ENCODE measurements at places on chromosomes 7 and 10. TPM values are rescaled to one million over a fixed set of nuclear protein-coding genes. Genes with fewer than 3 reads are reported as not detected.
A peak's percentile ranks its signal among the peaks of the same experiment; 100 is the strongest.

NUTM2A gene
- total RNA-seq, result 0.38 TPM

ZNF503 gene
- total RNA-seq, result 0.35 TPM

FAM25G gene
- not detected for total RNA-seq

HEPACAM2 gene
- total RNA-seq, result not detected

GRCh38 chr7:47737601-47738000 lies 155.7 kb upstream of the TNS3 start:
- DNase-seq, result no peak

DNA sequence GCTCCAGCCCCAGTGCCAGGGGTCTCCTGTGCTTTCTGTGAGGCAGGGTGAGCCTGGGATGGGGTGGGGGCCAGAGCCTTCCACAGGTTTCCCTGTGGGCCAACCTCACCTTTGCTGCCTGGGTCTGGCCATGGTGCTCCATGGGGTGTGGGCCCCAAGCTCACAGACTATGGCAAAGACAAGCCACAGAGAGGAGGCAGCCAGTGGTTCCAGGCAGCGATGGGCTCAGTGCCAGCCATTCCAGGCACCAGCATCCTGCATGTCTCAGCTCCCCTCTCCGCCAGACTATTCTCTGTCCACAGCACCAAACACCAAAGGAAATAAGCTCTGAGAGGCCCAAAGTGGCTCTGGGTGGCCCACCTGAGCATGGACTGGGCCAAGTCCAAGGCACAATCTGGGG lies 133.5 kb downstream of the PTPN20 start:
- no peak for DNase-seq

DNA sequence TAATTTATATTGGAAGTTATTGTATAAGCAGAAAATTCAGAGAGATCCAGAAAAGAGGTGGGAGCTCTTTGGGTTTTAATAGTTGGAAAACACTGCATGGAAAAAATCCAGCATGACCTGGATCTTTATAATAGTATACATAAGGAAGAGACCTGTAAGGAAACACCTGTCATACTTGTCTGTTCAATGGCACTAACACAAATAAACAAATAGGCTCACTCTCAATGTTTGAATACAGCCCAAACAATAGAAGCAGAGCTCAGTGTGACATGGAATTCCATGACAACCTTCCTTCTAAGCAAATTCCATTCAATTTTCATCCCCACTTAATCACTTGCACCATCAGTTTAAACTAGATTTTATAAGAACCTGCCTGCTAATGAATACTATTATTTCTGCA lies 31.7 kb downstream of the CISD1 start:
- no peak for DNase-seq

DNA sequence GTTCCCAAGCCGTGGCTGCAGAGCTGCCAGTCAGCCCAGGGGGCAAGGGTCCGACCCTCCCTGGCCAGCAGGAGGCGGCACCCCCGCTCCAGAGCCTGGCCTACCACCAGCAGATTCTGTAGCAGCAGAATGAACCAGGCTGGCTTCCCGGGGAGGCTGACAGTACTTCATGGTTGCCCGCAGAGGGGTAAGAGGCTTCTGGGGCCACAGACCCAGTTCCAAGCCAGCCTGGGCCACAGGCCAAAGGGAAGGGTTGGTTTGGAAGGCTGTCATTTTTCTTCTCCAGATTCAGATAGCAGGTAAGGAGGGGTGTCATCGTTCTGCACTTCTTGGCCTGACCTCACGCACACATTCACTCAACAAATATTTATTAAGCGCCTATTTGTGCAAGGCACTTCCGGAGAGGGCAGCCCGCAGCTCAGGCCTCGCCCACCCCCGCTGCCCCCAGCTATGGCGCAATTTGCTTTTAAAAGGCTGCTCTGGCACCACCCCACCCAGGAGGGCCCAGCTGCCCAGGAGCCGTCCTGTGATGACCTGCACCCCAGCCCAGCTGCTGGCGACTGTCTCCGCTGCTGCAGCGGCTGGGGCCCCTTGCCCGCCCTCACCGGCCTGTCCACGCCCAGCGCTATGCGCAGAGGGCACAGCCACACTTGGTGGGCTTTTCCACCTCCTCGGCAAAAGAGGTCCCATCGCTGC lies 168.5 kb downstream of the LCOR start:
- peak; percentile 31 for DNase-seq

GRCh38 chr10:31771331-31771831 lies 157.2 kb downstream of the ARHGAP12 start:
- DNase-seq, result no peak

DNA sequence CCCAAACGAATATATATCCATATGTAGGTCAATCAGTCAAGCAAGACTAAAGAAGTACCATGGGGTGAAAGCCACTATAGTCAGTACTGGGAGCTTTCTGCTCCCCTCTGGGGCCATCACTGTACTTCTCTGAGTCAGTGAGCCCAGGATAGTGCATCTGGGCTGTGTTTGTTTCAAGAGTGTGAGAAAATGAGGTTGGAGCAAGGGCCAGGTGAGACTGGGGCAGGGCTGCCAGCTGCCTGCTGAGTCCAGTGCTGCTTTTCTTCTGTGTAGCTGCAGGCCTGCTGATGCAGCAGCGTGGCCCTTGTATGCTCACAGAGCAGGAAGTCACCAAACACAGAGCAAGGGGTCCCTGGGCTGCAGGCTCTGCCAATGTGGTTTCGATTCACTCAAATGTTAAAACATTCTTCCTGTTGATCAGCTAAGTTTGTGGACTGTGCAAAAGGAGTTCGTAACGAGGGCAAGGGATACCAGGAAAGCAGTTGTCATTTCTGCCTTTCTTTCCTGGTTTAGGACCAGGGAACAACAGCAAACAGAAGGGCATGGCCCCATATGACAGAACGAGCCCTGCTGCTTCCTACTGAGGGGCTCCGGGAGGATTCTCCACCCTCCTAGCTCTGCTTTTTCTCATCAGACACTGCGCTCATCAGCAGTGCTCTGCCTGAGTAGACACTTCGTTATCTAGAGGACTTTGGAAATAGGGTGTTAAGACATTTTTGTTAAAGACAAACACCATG lies 65.4 kb upstream of the TNS3 start:
- peak; percentile 43 for DNase-seq

DNA sequence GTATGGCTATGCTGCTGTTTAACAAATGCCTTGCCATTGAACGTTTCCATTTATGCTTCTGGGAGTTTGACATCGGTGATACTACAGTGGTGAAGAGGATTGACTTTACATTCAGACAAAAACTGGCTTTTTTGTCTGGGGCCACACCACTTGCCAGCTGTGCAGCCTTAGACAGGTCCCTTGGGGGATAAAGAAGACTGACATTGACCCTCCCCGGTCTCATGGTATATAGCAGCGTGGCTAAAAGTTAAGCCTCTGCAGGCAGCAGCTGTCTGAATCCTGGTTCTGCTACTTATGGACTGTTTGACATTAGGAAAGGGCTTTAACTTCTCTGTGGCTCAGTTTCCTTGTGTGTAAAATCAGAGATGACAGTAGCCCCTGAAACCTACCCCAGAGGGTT lies 42.0 kb upstream of the PTF1A start:
- DNase-seq, result no peak

GRCh38 chr10:34262985-34263384 lies 552.1 kb downstream of the PARD3 start:
- DNase-seq, result no peak

DNA sequence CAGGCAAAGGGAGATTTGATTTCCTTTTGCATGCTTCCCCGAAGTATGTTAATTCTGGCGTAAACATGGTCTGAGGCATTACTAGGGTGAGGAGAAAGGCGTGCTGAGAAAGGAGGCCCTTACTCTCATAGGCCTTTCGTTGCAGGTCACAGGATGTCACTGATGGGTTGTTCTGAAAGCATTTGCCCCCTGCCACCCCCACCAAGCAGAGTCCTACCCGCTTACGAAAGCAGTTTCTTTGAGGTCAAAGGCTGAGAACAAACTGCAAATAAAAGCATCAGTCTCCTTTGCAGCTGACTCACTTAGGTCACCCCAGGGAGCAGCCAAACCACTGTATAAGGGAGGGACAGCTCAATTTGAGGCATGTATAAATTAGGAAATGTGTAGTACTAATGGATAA lies 57.1 kb downstream of the BPGM start:
- DNase-seq, result no peak

DNA sequence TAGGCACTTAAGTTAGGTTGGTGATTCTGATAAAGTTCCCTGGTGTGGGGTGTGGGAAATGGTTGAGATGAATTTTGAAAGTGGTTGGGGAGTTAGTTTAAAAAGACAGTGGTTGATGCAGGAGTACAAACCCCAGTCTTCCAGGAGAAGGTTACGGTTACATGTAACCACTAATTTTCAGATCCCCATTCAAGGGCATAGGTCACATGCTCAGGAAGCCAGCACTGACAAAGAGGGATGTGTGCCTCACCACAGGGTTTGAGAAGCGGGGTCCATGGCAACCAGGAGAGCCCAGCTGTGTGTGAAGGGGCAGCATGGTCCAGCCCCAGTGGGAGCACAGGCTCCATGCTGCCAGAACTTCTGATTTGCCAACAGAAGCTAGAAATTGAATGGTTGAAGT lies 144.2 kb downstream of the MDFIC start:
- DNase-seq, result no peak

- DNase-seq, result no peak
These were observed 374.0 kb downstream of the TNS3 start for GRCh38 chr7:47207956-47208355.

DNA sequence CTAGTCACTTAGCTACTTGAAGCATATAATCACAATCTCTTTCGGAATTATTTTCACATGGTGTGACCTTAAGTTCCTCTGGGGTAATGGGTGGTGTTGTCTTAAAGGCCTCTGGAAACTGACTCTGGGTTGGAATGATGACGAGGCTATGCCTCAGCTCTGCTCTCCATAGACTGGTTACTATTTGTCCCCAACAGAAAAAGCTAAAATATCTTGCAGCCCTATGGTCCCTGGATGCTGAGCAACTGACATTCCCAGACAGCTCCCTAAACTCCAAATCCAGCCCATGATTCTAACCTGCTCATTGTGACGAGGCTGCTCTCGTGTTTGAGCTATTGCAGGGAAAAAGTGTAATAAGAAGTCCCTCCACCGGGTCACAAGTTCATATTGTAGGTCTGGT lies 51.6 kb downstream of the HBP1 start:
- no peak for DNase-seq

- no peak for DNase-seq
These were observed 174.3 kb downstream of the NRP1 start for GRCh38 chr10:33160151-33160550.

GRCh38 chr7:25968205-25968993 lies 183.6 kb upstream of the NFE2L3 start:
- DNase-seq, result peak; percentile 84

DNA sequence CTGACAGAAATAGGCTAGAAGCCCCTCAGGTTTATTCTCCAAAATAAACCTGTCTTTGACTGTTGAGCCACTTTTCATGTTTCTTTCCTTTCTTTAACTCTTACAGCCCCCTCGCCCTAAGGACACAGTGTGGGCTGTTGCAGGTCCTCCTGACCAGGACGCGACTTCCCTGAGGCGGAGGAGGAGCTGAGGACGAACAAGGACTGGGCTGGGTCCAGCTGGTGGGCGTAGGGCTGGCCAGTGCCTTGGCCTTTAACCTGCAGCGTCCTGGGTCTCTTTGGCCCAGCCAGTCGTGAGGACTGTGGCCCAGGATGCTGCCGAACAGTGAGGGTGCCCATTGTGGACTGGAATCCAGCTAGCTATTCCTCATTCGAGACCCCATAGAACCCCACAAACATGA lies 13.4 kb upstream of the BMS1 start:
- no peak for DNase-seq

GRCh38 chr10:129760003-129760315 lies 204.1 kb downstream of the EBF3 start:
- DNase-seq, result peak; percentile 31

DNA sequence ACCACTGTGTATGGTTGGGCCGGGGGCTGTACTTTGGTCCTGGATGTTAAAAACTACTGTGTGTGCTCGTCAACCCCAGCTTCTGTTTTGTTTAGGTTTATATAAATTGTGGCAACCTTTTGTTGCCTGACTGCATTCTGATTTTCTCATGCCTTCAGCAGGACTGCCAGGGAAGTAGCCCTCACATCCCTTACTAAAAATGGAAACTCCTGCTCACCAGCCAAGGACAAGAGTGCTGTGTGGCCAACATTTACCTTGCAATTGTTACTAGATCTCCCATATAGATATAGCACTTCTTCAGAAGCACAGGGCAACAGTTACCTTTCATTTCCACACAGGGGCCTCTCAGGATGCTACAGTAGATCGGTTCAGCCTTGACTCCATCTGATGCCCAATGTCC lies 174.4 kb downstream of the TAX1BP1 start:
- no peak for DNase-seq

DNA sequence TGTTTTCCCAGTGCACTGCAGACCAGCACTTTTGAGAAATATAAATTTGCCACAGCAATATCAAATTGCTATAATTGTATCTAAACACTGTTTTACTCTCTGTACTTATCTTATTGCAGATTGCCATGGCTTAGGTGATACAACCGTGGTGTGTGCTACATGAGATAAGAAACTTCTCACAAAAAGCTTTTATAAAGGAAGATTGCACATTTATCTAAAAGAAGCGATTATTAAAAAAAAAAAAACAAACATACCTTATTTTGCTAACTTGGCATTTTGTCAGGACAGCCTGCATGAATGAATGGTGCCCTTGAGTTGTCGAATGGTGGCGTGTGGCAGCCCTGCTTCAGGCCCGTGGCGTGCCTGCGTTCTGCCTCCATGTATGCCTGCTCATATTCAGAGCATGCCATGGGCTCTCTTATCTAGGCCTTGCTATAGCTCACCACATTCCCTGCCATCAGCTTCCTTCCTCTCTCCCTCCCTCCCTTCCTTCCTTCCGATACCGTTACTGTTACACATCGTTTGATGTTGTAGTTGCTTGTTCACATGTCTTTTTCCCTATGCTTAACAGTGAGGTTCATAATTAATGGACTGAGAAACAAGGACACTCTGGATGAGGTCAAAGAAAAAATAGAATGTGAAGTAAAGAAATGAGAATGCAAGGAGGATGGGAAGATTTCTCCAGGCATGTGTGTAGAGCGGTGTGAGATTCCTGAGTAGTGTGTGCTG lies 34.9 kb downstream of the PRKAR2B start:
- DNase-seq, result no peak

- no peak for DNase-seq
These were observed 151.3 kb upstream of the ADO start for GRCh38 chr10:62653254-62653653.

GRCh38 chr7:96238474-96238873 lies 83.4 kb downstream of the SLC25A13 start:
- no peak for DNase-seq

DNA sequence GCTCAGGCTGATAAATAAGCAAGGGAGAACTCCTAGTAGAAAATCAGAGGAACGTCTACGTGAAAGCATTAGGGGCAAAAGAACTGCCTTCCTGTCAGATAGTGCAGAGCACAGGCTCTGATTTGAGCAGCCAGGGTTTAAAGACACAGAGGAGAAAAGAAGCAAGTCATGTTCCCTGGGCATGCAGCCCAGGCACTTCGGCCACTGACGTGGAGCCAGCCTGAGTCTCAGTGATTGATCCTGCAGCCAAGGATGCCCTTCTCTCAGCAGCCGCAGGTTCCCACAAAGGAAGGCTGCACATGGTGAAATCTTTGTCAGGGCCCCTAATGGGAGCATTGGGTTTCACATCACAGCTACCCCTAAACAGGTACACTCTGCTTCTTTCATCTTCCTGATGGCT lies 161.7 kb upstream of the HPS1 start:
- DNase-seq, result no peak

Data from activated CD8-positive, alpha-beta memory T cell treated with anti-CD3 and anti-CD28 coated beads, Interleukin-2, amount 10 ng/mL, durations not matched to agents 7 days and 5 days (primary cell).